Type B pancreatic cell (in vitro differentiated cells): ENCODE measurements at places on chromosomes 1 and 21. TPM values are rescaled to one million over a fixed set of nuclear protein-coding genes. Genes with fewer than 3 reads are reported as not detected.

- no peaks in the 10 kb centered on the region for H3K36me3 ChIP-seq
- H3K4me3 ChIP-seq = no peak overlapping the region
- no peak overlapping the region for H3K27ac ChIP-seq
- no peak for DNase-seq
These were observed 722.2 kb downstream of the KCNT2 start for GRCh38 chr1:195886000-195886399.

DNA sequence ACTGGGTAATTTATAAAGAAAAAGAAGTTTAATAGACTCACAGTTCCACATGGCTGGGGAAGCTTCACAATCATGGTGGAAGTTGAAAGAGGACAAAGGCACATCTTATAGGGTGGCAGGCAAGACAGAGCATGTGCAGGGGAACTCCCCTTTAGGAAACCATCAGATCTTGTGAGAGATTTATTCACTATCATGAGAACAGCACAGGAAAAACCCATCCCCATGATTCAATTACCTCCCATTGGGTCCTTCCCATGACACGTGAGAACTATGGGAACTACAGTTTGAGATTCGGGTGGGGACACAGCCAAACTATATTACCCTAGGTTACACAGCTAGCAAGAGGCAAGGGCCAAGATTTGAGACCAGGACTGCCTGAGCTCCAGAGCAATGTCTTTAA, 30.4 kb upstream of the SOX13 start:
- H3K4me1 ChIP-seq = peaks cover 5% of the 10 kb centered on the region
- H3K4me3 ChIP-seq = no peak overlapping the region
- peaks cover 3% of the 10 kb centered on the region for H3K27me3 ChIP-seq
- no peaks in the 10 kb centered on the region for H3K36me3 ChIP-seq

DNA sequence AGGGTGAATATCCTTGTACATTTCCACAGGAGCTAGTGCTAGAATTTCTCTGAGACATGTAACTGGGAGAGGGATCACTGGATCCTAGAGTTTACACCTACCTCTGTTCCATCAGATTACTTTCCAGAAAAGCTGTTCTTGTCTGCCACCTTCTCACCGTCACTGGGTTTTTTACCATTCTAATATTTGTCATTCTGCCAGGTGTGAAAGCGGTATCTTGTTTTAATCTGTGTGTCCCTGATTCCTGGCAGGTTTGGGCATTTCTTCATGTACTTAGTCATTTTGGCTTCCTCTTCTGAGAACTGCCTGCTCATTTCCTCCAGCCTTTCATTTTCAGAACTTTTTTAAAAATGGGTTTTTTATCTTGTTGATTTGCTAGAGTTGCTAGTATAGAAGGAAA, 5.1 kb downstream of the PMF1 start:
- H3K36me3 ChIP-seq = peaks cover 18% of the 10 kb centered on the region
- no peak for DNase-seq
- no peaks in the 10 kb centered on the region for H3K27me3 ChIP-seq

DNA sequence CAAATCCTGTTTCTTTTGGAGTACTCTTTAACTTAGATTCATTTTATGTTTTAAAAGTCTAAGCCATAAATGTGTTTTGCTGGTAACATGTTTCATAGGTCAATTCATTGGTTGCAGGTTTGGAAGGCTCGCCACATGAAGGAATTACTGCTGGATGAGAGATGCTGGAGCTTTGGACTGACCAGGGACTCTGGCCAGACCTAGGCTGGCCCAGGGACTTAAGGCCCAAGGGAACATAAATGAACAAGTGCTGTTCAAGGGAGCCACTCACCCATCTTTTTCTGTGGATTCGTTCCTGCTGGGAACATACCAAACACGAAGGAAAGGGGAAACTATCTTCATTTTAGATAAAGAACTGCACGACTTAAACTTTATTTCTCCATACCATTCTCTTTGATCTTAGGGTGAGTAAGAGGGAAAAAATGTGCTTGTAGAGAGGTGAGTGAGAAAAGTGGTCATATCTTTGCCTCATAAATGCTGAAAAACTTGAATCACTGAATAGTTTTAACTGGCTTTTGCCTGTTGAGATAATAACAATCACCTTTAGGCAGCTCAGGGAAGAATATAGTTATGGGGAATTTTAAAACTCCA, 15.3 kb upstream of the SHCBP1L start:
- no peaks in the 10 kb centered on the region for H3K36me3 ChIP-seq
- H3K27me3 ChIP-seq = no peaks in the 10 kb centered on the region
- DNase-seq = no peak
- H3K4me1 ChIP-seq = peaks cover 15% of the 10 kb centered on the region
- peak overlapping the region; percentile 82 for H3K27ac ChIP-seq

DNA sequence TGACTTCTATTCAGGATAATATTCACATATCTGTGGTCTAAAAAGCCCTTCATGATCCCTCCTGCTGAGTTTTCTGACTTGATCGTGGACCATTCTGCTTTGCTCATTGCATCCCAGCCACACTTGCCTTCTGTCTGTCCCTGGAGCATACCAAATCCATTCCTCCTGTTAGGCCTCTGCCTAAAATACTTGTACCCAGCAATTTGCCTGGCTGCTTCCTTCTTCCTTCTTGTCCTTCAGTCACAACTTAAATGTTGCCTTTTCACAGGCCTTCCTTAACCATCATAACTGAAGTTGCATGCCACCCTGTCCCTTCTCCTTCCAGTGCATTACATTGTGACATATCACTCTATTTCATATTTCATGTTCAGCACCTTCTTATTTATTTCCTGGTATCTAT, 4.3 kb downstream of the CR2 start:
- H3K36me3 ChIP-seq = no peaks in the 10 kb centered on the region
- no peak overlapping the region for H3K4me3 ChIP-seq
- no peak for DNase-seq

GRCh38 chr1:198879711-198880306, 241.0 kb downstream of the PTPRC start:
- peaks cover 32% of the 10 kb centered on the region for H3K36me3 ChIP-seq
- no peak for DNase-seq
- no peak overlapping the region for H3K4me3 ChIP-seq
- no peaks in the 10 kb centered on the region for H3K27me3 ChIP-seq
- H3K4me1 ChIP-seq = peaks cover 9% of the 10 kb centered on the region

DNA sequence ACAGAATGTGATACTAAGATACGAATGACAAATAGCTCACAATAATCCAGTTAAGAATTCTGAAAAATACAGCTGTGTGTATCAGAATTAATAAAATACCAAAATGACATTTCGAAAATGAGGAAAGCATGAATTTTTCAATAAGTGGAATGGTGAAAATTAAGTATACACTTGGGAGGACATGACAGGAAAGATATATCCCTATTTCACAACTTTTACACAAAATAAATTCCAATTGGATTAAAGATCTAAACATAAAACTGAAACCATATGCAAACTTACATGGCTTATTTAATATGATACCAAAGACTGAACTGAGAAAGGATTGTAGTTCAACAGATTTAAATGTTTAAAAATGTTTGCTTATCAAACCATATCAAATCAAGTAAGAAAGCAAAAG, 510.4 kb upstream of the ADAMTS5 start:
- no peak overlapping the region for H3K27ac ChIP-seq
- H3K4me1 ChIP-seq = peaks cover 5% of the 10 kb centered on the region
- no peaks in the 10 kb centered on the region for H3K36me3 ChIP-seq
- DNase-seq = no peak
- no peaks in the 10 kb centered on the region for H3K27me3 ChIP-seq
- H3K4me3 ChIP-seq = no peak overlapping the region

- no peak overlapping the region for H3K27ac ChIP-seq
- H3K4me1 ChIP-seq = peaks cover 33% of the 10 kb centered on the region
- no peaks in the 10 kb centered on the region for H3K27me3 ChIP-seq
- no peak overlapping the region for H3K4me3 ChIP-seq
- no peak for DNase-seq
- H3K36me3 ChIP-seq = no peaks in the 10 kb centered on the region
These were observed 16.4 kb downstream of the WNT4 start for GRCh38 chr1:22126531-22126930.

GRCh38 chr1:96002969-96003964, 718.3 kb upstream of the PTBP2 start:
- no peak overlapping the region for H3K27ac ChIP-seq
- no peaks in the 10 kb centered on the region for H3K27me3 ChIP-seq
- H3K4me1 ChIP-seq = no peaks in the 10 kb centered on the region
- no peak for DNase-seq
- H3K36me3 ChIP-seq = no peaks in the 10 kb centered on the region

S100A8 gene
- total RNA-seq = 667 and 678 TPM in 2 replicates

- H3K4me1 ChIP-seq = no peaks in the 10 kb centered on the region
- H3K4me3 ChIP-seq = no peak overlapping the region
- no peaks in the 10 kb centered on the region for H3K27me3 ChIP-seq
- DNase-seq = no peak
- H3K27ac ChIP-seq = no peak overlapping the region
These were observed 121.5 kb downstream of the XCL2 start for GRCh38 chr1:168422203-168422847.

DNA sequence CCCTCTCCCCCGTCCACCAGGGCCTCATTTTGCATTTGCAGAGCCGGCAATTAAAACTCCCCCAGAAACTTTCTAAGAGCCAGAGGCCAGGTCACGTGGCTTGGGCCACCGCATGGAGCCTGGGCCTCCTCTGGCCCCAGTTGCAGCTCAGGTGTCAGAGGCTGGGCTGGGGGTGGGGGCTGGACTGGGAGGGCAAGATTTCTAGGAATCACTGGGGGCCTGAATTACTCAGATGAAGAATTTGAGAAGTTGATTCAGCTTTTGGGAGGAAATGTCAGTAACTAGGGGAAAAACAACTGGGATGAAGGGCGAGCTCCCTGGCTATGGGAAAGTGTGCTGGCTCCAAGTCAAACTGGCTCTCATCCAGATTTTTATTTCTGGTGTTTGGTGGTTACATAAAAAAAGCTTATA, 151.0 kb downstream of the CDC7 start:
- peaks cover 8% of the 10 kb centered on the region for H3K4me1 ChIP-seq
- H3K27ac ChIP-seq = no peak overlapping the region
- H3K4me3 ChIP-seq = no peak overlapping the region
- peaks cover 6% of the 10 kb centered on the region for H3K27me3 ChIP-seq
- no peak for DNase-seq
- H3K36me3 ChIP-seq = peaks cover 5% of the 10 kb centered on the region

DNA sequence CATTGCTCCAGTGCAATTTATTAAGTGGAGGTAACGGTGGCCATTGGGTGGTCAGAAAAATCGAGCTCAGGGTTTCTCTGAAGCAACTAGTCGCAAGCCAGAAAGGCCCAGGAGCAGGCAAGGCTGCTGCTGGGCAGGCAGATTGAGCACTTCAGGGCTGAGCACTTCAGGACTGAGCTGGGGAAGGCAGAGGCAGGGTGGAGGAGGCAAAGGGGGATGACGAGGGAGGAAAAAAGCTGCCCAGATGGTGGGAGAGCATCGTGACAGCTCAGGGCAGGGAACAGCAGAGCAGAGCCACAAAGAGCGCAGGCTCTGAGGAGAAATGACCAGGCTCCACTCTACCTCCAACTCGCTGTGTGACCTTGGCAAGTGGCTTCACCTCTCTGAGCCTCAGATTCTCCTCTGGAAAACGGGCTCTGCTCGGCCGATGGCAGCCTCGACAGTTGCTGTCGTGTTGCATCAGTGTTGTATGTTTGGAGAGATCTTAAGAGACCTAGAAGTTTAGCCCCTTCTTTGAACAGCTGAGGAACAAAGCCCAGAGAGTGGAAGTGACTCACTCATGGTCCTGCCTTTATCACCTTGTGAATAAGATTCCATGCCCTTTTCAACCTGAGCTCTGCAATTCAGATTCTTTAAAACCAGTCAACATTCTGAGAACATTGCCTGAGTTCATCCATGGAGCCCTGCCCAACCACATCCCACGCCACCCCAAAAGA, 141.4 kb downstream of the SYF2 start:
- H3K4me1 ChIP-seq = peaks cover 19% of the 10 kb centered on the region
- H3K27ac ChIP-seq = no peak overlapping the region
- DNase-seq = no peak
- H3K4me3 ChIP-seq = no peak overlapping the region
- peaks cover 20% of the 10 kb centered on the region for H3K27me3 ChIP-seq
- no peaks in the 10 kb centered on the region for H3K36me3 ChIP-seq

ARHGAP30 gene
- total RNA-seq = 1.3 and 3.3 TPM in 2 replicates

- no peaks in the 10 kb centered on the region for H3K4me1 ChIP-seq
- DNase-seq = no peak
- no peaks in the 10 kb centered on the region for H3K27me3 ChIP-seq
- H3K4me3 ChIP-seq = no peak overlapping the region
- no peaks in the 10 kb centered on the region for H3K36me3 ChIP-seq
- no peak overlapping the region for H3K27ac ChIP-seq
These were observed 85.7 kb upstream of the COL11A1 start for GRCh38 chr1:103194060-103194459.

DNA sequence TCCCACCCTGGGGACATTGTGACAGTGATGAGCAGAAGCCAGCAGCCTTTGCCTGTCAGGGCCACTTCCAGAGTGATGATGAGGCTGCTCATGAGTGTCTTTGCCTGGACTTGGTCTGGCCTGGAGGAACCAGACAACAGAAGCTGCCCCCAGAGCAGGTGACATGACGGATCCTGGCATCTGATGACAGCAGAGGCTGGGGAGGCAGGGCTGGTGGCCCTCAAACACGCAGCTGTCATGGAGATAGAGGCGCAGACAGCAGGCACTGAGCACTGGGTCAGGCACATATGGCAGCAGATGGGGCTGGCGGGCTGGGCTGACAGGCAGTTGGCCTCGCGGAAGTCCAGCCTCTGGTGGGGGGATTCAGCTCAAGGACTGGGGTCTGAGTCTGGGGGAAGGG, 66.4 kb upstream of the STUM start:
- no peak for DNase-seq
- no peaks in the 10 kb centered on the region for H3K36me3 ChIP-seq
- H3K27ac ChIP-seq = no peak overlapping the region
- peaks cover 5% of the 10 kb centered on the region for H3K4me1 ChIP-seq

DNA sequence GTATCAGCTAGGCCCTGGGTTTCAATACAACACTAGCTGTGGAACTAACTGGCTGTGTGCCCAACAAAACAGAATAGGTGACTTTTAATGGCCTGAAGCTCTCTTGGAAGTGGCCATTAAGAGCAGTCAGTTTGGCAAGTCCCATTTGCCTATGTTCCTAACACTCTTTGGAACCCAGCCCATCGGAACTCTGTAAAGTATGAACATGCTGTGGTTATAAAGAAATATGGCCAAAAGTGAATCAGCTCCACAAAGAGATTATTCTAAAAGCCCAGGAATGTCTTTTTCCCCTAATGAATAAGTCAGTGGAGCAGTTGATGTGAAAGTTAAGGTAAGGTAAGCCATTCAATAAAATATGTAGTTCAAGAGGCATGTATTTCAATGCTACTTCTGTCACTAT, 223.7 kb upstream of the ADAMTS5 start:
- H3K27me3 ChIP-seq = no peaks in the 10 kb centered on the region
- no peaks in the 10 kb centered on the region for H3K4me1 ChIP-seq
- DNase-seq = no peak

NPHS2 gene
- total RNA-seq = 0.31 TPM in 1 of 2 replicates, not detected in the other

GRCh38 chr1:115977499-115978258, 1.4 kb downstream of the SLC22A15 start:
- no peaks in the 10 kb centered on the region for H3K36me3 ChIP-seq
- H3K27ac ChIP-seq = peak overlapping the region; percentile 78
- H3K4me1 ChIP-seq = peaks cover 10% of the 10 kb centered on the region
- peaks cover 13% of the 10 kb centered on the region for H3K27me3 ChIP-seq
- no peak for DNase-seq
- H3K4me3 ChIP-seq = peak overlapping the region; percentile 86
